ENCODE measurements at places on chromosomes 16 and 17.

GRCh38 chr16:59067205-59067604, 333.1 kb upstream of the GOT2 start:
- peak; percentile 31 for DNase-seq

- no peak for DNase-seq
These were observed 959 bp downstream of the SSH2 start for GRCh38 chr17:29929006-29929532.

GRCh38 chr17:42240201-42240600, 36.0 kb downstream of the STAT5B start:
- DNase-seq: no peak

GRCh38 chr16:21274172-21274726, 3.8 kb downstream of the CRYM start:
- DNase-seq: no peak

DNA sequence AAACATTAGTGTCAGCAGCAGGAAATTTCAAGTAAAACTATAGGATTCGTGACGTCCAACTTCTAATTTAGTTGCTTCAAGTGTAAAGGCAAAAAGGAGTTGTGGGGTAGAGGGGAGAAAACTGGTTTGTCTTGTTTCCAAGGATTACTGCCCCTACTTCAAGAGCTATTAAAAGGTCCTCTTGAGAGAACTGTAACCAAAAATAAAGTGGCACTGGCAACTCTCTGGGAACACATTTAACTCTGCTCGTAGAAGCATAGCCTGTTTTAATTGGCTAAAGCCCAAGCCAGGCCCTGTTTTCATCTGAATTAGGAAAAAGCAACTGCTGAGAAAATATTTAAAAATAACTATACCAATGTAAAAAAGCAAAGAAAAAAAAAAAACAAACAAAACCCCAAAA, 51.8 kb upstream of the AKAP1 start:
- no peak for DNase-seq

GRCh38 chr17:21129023-21129681, 2.4 kb downstream of the DHRS7B start:
- peak; percentile 16 for DNase-seq

GRCh38 chr16:87086156-87086555, 231.0 kb downstream of the C16orf95 start:
- DNase-seq: no peak

DNA sequence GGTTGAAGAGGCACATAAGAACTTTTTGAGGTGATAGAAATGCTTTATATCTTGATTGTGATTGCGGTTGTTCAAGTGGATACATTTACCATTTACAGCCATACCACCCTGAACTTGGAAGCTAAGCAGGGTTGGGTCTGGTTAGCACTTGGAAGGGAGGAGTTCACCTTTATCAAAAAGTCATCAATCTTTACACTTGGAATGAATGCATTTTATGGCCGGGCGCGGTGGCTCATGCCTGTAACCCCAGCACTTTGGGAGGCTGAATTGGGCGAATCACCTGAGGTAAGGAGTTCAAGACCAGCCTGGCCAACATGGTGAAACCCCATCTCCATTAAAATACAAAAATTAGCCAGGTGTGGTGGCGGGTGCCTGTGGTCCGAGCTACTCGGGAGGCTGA, 9.5 kb upstream of the GJD3 start:
- no peak for DNase-seq

DNA sequence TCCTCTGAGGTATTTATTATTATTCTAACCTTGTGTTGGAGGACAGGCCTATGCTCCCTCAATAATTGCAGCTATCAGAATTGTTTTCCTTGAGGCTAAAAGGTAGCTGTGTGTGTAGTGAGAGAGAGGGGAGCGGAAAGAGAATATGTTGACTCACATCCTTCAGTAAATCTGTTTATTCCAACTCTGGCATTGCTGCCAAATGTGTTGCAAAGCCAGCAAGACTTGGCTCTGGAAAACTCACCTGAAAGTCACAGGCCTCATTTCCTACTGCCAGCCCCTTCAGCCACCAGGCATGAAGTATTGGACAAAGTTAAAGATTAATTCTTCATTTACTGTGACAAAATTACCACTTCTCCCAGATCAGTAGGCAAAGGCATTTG, 9.6 kb downstream of the CA10 start:
- DNase-seq: no peak

GRCh38 chr16:24203675-24204074, 52.5 kb upstream of the CACNG3 start:
- DNase-seq: no peak

GRCh38 chr17:7408252-7408727, 645 bp downstream of the NLGN2 start:
- no peak for DNase-seq

DNA sequence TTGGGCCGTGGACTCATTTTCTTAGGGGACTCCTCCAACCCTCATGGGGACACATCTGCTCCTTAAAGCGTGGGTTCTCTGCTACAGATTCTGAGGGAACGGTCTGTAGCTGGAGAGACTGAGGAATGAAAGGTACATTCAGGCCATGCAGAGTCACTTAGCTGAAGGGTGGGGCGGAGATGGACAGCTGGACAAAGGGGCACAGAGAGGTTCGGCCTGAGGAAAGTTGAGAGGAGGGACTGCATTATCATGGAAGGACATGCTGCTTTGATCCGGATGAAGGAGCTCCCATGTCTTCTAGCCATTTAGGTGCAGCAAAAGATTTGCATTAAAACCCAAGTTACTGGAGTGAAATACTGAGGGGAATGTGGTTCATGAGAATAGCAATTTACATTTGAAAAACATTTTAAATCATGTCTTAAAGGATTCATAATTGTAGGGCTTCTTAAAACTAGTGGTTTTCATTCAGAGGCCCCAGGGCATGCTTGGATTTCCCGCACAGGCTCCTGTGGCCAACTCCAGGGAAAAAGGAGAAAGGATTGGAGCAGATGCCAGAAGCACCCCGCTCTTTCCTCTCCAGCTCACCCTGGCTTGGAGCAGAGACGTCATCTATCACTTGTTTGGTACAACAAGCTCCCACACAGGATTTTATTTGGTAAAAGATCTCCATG, 54.2 kb downstream of the CDRT4 start:
- peak; percentile 12 for DNase-seq

DNA sequence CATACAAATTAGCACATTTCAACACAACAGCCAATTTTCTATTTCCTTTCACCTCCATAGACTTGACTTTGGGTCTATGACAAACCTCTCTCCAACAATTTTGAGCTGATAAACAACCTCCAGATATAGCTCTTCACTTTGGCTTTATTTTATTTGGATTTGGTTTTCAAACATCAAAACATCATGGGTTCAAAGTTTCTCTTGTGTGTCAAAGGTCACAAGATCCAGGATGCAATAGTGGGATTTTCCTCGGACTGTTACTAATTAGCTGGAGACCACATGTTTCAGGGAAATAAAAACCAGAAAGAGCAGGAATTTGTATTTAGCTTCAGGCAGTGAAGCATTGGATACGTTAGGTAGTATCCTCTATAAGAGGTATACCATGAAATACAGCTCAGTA, 351.0 kb upstream of the SOX9 start:
- no peak for DNase-seq

DNA sequence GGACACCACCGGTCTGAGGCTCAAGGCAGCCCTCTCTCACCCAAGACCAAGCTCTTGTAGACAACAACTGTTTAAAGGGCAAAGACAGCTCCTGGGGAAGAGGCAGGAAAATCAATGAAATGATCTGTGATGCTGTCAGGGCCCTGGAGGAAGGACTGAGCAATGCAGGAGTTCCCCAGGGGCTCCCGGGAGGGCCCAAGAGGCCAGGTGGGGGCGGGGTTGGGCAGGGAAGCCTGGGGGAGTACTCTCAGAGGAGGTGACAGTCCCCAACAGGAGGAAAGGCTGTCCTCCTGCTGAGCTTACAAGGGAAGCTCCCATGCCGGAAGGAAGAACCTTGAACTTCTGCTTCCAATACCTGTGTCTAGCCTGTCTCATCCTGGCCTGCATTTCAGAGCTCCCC, 8.3 kb upstream of the NOS2 start:
- no peak for DNase-seq

DNA sequence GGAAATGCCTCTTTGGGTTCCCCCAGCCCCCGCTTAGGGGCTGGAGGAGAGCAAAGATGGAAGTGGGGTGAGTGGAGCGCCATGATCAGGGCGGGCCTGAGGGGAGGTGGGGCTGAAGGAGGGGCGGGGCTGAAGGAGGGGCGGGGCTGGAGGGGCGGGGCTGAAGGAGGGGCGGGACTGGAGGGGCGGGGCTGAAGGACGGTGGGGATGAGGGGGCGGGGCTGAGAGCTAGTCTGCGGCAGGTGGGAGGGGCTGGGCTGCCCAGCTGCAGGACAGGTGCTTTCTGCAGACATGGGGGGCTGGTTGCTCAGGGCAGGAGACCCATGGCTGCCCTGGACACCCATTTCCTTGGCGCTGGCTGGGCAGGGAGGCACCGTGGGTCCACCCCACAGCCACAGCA, 39.1 kb upstream of the PABPN1L start:
- no peak for DNase-seq

DNA sequence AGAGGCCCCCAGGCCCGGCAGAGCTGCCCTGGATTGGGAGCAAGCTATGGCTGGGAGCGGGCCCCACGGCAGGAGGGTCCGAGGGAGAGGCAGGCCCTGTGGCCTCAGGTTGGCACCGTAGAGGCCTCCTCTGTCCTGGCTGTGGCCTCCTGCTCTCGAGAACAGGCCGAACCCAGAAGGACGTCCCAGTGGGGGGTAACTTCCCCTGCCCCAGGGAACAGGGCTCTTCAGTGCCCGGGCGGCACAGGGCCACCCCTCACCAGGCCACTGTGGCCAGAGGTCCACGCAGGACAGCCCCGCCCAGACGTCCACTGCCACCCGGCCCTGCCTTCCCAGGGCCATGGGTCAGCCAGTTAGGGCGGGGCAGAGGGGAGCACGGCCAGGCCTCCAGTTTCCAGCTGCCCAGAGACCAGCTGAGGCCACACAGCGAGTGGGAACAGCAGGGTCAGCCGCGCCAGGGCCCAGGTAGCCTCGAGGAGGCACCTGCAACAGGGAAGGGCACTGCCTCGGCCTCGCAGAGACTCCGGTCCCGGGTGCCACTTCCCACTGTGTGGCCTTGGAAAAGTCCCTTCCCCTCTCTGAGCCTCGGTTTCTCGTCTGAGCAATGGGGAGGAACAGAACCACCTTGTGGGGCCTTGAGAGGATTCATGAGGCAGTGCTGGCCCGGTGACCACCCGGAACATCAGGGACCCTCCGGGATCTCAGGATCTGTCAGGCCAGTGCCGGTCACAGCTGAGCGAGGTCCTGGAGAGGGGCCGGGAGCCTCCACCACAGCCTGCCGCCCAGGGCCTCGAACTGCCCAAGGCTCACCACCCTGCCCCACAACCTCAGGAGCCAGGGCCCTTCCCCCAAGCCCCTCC, 32.0 kb downstream of the ZNF469 start:
- no peak for DNase-seq

DNA sequence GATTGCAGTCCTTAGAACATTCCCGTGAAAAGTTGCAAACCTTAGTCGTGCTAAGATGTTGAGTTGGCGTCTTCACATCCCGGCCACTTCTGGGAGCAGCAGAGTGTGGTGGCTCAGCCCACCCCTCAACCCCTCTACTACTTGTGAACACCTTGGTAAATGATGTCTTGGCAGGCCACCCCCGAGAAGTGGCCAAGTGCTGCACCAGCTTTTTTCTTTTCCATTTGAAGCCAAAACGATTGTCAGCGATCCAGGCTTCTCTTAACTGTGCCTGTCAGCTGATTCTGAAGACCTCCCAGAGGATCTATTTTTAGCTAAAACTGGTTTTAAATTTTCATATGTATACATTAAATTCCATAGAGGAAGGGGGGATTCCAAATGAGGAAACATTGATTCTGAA, 247.5 kb downstream of the CDH13 start:
- DNase-seq: no peak

- DNase-seq: no peak
These were observed 1.6 kb downstream of the MYO1C start for GRCh38 chr17:1490643-1491442.

DNA sequence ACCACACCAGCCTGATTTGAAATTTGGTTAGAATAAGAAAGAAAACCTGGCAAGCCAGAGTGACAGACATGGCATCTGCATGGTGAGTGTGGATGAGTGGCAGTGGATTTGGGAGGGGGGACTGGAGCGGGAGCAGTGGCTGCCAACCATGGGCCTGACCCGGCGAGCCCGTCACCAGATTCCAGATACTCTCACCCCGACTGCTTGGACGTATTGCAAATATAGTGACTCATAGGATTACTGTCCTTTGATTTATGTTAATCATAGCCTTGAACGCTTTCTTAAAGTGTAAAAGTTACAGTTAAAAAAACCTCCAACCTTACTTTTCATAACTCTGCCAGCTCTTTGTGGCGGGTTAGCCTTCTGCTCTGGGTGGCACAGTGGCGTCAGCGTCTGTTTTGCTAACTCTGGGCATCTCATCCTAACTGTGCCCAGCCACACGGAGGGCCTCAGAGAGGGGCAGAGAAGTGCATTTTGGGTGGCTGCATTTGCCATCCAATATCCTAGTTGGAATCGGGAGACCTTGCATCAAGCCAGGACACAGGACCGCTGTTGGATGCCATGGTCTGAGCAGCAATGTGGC, 26.8 kb upstream of the FOXK2 start:
- DNase-seq: no peak

DNA sequence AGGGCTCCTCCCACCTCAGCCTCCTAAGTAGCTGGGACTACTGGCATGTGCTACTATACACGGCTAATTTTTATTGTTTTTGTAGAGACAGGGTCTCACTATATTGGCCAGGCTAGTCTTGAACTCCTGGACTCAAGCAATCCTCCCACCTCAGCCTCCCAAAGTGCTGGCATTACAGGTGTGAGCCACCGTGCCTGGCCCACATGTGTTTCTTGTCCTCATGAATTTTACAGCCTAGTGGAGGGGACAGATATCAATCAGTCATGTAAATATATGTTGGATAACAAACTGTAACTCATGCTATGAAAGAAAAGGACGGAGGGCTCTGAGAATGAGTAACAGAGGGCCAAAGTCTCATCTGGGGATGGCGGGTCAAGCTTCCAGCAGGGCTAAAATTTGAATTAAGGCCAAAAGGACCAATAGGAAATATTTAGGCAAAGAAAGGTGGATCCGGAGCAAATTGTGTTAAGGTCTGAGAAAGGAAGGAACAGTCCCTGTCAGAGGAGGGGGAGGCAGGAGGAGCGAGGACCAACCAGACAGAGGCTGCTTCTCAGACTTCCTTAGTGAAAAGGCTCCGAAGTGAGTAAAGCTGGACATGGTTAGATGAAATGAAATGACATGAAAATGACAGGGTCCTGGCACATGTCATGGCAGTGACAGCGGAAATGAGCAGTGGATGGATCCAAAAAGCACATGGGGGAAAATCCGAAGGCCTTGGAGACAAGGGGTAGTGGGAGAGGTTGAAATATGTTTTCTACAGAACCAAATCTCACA, 3.8 kb downstream of the PDZD9 start:
- DNase-seq: no peak

DNA sequence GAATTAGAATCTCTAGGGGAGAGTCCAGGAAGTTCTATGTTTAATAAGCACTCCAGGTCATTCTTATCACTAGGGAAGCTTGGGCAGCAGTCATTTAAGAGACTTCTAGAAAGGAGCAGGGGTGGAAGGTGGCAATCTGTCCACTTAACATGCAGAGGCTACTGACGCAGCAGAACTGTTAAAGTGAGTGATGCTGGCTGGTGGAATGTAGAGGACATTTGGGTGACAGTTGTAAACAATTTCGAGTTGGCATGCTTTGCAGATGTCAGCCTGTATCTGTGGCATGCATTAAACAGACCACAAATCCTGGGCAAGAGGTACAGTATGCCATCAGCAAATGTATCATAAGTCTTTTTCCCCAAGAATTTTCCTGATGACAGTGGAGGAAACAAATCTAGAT, 40.5 kb upstream of the HS3ST3A1 start:
- DNase-seq: no peak

- DNase-seq: no peak
These were observed 242.3 kb downstream of the SOX9 start for GRCh38 chr17:72363089-72363610.

All from midbrain (tissue), 1 donor.